Lung (tissue), 17 donors: ENCODE measurements at places on chromosomes 5 and 9. TPM values are rescaled to one million over a fixed set of nuclear protein-coding genes. Genes with fewer than 3 reads are reported as not detected.

SAP30L gene
- 28.5 TPM for total RNA-seq

PTPN3 gene
- total RNA-seq: 16.9 TPM

NUTM2G gene
- total RNA-seq: not detected

QRFP gene
- total RNA-seq: not detected

TRIP13 gene
- total RNA-seq: 3.3 TPM

DMRT3 gene
- total RNA-seq: not detected

COL27A1 gene
- 18.4 TPM for total RNA-seq

CCL21 gene
- total RNA-seq: 67.3 TPM

HAPLN1 gene
- 1.5 TPM for total RNA-seq

SPACA9 gene
- total RNA-seq: 21.2 TPM

SH2D3C gene
- 34.5 TPM for total RNA-seq

ENG gene
- total RNA-seq: 41.1 TPM

DMRTA1 gene
- total RNA-seq: 4.2 TPM

IL33 gene
- total RNA-seq: 31.1 TPM

ADAMTS2 gene
- 30.1 TPM for total RNA-seq

KIF2A gene
- total RNA-seq: 27.7 TPM

RNF20 gene
- 38.5 TPM for total RNA-seq

CATSPER3 gene
- 0.54 TPM for total RNA-seq

SAXO1 gene
- 0.54 TPM for total RNA-seq

PCDHA1 gene
- not detected for total RNA-seq

HAVCR2 gene
- total RNA-seq: 13.0 TPM

PLAC8L1 gene
- 0.46 TPM for total RNA-seq

PNPLA7 gene
- total RNA-seq: 6.5 TPM

HSPB3 gene
- not detected for total RNA-seq

WNK2 gene
- total RNA-seq: 4.2 TPM

FOXD4L3 gene
- total RNA-seq: not detected

FOXD4L5 gene
- total RNA-seq: not detected

ANKRD20A1 gene
- 4.4 TPM for total RNA-seq

TAF1L gene
- total RNA-seq: not detected

HIGD2A gene
- 101 TPM for total RNA-seq

CXXC5 gene
- 26.5 TPM for total RNA-seq
